ENCODE measurements at places on chromosomes 7 and 10.
A peak's percentile ranks its signal among the peaks of the same experiment; 100 is the strongest.

GRCh38 chr10:27982875-27983543 is 15.9 kb downstream of the ODAD2 start:
- DNase-seq = no peak

GRCh38 chr10:118276204-118276603 is 65.9 kb downstream of the FAM204A start:
- DNase-seq = no peak

DNA sequence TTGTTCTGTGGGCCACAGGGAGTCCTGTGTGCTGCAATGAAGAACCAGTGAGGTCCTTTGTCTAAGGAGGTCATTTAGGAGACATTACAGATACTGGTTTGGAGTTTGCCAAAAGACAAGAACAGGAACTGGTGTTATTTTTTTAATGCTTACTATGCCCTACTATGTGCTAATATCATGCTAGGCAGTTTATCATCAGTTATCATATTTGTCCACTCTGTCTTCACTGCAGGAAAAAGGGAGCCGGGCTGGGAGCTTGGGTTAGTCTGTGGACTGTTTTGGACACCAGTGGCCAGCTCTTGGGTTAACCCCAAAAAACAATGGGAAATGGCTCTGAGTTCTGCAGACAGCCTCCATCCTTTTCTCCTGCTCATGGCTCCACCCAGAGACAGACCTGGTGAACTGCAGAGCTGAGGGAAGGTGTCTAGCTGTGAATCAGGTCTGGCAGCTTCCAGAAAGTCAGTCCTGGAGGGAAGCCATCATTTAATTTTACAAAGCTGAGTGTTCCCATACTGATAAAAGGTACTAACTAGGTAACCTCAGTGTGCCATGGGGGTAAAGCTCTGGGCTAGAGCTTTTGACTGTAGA is 101.2 kb upstream of the ZNF746 start:
- DNase-seq = no peak

DNA sequence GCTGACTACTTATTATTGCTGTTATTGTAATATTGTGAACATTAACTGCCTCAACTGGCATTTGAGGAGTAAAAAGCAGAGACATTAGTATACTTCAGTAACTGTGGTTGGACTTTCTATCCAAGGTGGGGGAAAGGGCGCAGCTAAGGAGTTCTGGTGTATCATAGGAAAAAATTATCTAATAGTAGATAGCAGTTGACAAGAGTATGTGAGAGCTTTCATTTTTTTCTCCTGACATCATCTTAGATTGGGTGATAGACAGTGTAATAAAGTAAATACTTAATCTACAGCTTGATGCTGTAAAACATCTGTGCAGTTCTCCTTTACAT is 68.9 kb downstream of the PHTF2 start:
- DNase-seq = no peak

- no peak for DNase-seq
Observed at GRCh38 chr10:3902054-3902808, 117.2 kb upstream of the KLF6 start.

GRCh38 chr7:69714886-69715576 is 116.8 kb downstream of the AUTS2 start:
- DNase-seq = peak; percentile 59

DNA sequence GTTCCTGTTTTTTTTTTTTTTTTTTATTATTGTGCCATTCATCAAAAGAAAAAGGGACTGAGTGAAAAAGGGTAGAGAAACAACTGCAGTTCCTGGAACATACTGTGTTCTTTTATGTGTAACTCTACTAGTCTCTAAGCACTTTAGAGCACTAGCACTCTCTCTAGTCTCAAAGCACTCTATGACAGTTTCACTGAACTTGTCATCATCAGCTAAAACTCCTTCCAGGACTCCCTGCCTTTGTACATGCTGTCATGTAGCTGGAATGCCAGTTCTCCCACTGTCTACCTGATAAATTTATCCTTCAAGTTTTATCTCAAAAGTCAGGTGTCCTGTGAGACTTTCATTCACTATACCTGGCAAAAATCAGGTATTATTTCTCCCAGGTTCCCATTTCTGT is 146.1 kb downstream of the RNF133 start:
- no peak for DNase-seq

GRCh38 chr7:77859343-77859742 is 60.8 kb downstream of the PHTF2 start:
- no peak for DNase-seq

GRCh38 chr7:105016709-105017656 is 3.0 kb downstream of the KMT2E start:
- DNase-seq = no peak

- no peak for DNase-seq
Observed at GRCh38 chr7:117809958-117810357, 63.3 kb downstream of the CTTNBP2 start.

DNA sequence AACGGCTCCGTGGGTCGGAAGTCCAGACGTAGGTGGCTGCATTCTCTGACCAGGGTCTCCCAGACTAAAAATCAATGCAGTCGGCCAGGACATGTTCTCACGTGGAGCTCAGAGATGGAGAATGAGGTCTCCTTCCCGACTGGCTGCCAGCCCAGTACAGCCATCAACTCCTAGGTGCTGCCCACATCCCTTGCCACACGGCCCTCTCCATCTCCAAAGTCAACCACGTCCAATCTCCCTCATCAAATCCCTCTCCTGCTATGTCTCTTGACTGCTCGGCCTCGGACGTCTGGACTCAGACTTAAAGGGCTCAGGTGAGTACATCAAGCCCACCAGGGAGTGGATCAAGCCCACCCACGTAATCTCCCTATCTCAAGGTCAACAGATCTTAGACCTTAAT is 6.9 kb downstream of the MAD1L1 start:
- DNase-seq = no peak

DNA sequence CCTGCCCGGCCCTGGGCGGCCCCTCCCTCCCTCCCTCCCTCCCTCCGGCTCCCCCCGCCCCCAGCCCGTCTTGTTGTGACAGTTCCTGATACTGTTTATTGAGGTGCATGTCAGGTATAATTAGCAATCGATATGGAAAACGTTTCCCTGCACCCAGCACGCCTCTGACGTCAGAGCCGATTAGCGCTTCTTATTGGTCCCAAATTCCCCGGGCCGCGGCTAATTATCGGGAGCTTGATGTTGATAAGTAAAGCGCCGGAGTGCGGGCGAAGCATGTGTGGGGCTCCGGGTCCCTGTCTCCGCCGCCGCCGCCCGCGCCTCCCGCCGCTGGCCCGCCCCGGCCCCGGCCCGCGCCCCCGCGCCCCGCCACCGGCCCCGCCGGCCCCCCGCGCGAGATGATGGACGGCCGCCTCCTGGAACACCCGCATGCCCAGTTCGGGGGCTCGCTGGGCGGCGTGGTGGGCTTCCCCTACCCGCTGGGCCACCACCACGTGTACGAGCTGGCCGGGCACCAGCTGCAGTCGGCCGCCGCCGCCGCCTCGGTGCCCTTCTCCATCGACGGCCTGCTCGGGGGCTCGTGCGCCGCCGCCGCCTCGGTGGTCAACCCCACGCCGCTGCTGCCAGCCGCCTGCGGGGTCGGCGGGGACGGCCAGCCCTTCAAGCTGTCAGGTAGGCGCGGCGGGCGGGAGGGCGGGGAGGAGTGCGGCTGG is at the start of gene UNCX:
Gene UNCX (plus strand): TSS at position 250 of the 710 bp plus-strand sequence. CDS start 146 bp downstream, at position 396.
- DNase-seq = no peak

Data from DMS79 (cell line).